Activated CD4-positive, alpha-beta T cell treated with anti-CD3 and anti-CD28 coated beads for 36 hours (primary cell): ENCODE measurements at places on chromosomes 7 and 10. TPM values are rescaled to one million over a fixed set of nuclear protein-coding genes. Genes with fewer than 3 reads are reported as not detected.

Gene SGPL1
- 33.7 TPM for total RNA-seq

Gene EBLN1
- not detected for total RNA-seq

Gene NPFFR1
- not detected for total RNA-seq

Gene LDB3
- total RNA-seq = 0.09 TPM

Gene LRRN3
- total RNA-seq = 6.7 TPM

Gene CCDC3
- total RNA-seq = 0.18 TPM

Gene SFTPA1
- not detected for total RNA-seq

Gene ODAD2
- total RNA-seq = 0.23 TPM

Gene MSS51
- 2.4 TPM for total RNA-seq

Gene ZNF479
- total RNA-seq = not detected

Gene CALHM2
- 10.1 TPM for total RNA-seq

Gene DOCK1
- total RNA-seq = 0.75 TPM
